Fibroblast of skin of right quadriceps (primary cell): ENCODE measurements at places on chromosomes 2 and 18.

GRCh38 chr2:28901202-28901601 lies 6.7 kb downstream of the WDR43 start:
- DNase-seq, result no peak

- DNase-seq, result no peak
These were observed 113.3 kb downstream of the MGAT5 start for GRCh38 chr2:134367213-134367612.

DNA sequence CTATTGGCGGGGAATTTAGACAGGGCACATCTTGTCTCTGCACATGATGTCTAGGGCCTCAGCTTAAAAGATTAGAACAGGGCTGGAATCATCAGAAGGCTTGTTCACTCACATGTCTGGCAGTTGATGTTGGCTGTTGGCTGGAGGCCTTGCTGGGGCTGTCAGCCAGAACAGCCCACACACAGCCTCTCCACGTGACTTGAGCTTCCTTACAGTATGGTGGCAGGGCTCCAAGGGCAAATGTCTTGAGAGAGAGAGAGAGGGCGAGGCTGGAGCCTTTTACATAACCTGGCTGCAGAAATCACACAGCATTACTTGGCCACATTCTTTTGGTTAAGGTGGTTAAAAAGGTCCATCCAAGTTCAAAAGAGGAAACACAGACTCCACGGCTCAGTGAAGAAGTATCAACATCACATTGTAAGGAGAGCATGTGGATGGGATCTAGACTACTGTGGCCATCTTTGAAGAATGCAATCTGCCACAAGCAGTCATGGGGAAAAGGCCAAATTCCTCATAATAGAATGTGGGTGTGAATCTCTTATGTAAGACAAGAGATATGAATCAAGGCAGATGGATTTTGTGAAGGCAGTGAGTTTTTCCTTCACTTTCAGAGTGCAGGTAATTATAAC lies 30.4 kb downstream of the SRSF7 start:
- peak; percentile 92 for DNase-seq

DNA sequence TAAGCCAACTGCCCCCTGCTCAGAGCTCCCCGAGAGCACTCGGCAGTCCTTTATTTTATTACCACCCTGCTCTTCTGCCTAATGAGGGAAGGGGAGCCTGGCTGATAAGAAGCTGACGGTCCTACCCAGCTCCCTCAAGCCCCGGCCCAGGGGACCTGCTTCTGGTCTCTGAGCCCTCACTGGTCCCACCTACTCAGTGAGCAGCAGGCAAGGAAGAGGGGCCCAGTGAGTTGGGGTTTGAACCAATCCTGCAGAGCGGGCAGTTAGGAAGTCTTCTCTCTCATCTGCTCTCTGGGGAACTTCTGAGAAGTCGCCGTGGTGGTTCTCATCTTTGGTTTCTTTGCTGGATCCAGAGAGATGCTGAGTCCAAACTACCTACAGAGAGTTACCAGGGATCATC lies 218.9 kb downstream of the NDUFA10 start:
- no peak for DNase-seq

DNA sequence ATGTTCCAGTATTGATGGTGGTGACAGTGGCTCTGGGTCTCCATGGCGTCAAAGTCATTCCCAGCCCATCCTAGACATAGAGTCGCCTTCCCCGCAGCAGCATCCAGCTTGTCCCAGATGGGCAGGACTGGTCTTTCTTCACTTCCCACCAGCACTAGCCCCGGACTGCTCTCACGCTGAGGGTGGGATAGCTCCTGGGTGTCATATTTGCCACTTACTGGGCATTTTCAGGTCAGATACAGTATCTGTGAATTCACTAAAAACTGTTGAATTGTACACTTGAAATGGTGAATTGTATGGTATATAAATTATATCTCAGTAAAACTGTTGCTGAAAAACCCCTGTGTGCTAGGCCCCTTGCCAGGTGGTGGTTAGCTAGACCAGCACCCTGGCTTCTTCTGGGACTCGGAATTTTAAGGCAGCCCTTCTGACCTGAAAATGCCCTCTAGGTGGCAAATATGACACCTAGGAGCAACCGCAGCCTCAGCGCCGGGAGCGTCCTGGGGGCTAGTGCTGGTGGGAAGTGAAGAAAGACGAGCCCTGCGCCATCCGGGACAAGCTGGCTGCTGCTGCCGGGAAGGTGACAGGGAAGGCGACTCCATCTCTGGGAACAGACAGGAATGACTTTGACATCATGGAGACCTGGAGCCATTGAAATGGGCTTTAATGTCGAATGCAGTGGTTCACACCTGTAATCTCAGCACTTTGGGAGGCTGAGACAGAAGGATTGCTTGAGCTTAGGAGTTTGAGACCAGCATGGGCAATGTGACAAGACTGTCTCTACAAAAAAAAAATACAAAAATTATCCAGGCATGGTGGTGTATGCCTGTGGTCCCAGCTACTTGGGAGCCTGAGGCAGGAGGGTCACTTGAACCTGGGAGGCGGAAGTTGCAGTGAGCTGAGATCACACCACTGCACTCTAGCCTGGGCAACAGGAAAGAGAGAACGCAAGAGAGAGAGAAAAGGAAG lies 56.2 kb downstream of the DDX1 start:
- DNase-seq, result no peak

DNA sequence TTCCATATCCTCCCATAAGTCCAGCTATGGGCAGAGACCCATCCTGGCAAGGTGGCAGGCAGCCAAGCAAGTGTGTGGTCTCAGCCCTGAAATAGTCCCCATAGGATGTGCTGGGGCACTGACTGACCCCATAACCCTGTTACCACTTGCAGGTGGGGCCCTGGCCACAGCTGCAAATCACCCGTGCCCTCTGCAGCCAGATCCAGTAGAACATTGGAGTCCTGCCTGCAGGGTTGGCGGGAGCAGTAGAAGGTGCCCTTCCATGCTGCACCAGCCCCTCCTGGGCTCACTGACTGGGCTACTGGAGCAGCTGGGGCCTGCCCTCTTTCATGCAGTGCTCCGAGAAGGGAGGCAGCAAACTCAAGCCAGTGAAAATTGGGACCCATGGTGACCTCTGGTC lies 112.6 kb upstream of the MCFD2 start:
- no peak for DNase-seq

- no peak for DNase-seq
These were observed 12.4 kb downstream of the NMI start for GRCh38 chr2:151277067-151277466.

DNA sequence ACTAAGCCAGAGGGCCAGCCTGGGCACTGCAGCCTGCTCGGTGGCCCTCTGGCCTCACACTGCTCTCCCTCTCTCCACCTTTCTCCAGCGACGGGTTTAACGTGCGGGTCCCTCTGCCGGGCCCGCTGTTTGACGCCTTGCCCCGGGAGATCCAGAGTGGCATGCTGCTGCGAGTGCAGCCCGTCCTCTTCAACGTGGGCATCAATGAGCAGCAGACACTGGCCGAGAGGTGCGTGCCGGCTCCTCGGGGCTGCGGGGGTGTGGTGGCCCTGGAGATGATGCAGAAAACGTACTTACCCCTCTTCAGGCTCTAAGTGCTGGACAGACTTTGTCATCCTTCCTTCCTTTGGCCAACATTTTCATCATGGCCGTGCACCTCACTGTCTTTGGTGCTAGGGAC lies 42.4 kb downstream of the COA5 start:
- no peak for DNase-seq

GRCh38 chr2:219228041-219228910 lies 1.2 kb downstream of the ATG9A start:
- no peak for DNase-seq

GRCh38 chr2:136750065-136750464 lies 15.3 kb upstream of the THSD7B start:
- no peak for DNase-seq

- DNase-seq, result no peak
These were observed 10.6 kb downstream of the POU3F3 start for GRCh38 chr2:104864280-104865095.

DNA sequence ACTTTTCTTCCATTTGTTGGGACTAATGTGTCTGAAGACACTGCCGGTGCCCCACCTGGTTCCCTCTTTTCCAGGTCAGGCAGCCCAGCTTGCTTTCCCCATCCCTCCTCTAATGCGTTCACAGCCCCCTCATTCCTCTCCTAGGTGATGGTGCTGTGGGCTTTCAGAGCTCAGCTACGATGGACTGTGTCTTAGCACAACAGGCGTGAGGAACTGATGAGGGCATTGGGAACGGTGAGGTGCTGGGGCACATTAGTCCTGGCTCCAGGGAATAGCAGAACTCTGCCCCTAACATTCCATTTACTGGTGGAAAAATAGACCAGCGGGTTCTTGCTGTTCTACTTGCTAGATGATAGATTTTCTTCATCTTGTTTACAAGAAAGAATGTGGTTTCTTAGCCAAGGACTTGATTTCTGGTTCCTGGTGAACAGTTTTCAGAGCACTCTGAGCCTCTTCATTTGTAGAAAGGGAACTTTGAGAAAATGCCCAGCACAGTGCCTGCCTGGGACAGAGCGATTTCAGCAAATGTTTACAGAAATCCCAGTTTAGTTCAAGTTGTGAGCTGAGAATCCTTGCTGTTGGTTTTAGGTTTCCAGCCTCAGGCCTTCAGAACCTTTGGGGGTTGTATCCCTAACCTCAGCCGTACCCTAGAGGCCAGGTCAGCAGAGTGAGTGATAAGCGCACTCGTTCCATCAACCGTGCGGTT lies 42.5 kb downstream of the LDLRAD4 start:
- no peak for DNase-seq

GRCh38 chr2:160306985-160307384 lies 106.9 kb upstream of the ITGB6 start:
- DNase-seq, result peak; percentile 92

DNA sequence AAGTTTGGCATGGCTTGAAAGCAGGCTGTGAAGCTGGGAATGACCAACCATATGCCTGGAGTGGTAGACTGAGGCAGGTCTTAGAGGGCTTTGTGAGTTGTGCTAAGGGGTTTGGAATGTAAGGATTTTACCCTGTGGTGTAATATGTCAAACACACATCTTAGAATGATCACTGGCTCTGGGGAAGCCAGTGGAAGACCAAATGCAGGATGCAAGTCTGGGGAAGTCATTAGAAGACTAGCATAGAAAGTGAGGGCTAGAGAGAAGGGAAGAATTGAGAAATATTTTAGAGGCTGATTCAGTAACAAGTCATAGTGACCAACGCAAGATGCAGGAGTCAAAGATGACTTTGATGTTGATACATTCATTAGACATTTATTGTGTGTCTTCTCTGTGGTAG lies 3.5 kb upstream of the FHOD3 start:
- peak; percentile 63 for DNase-seq

DNA sequence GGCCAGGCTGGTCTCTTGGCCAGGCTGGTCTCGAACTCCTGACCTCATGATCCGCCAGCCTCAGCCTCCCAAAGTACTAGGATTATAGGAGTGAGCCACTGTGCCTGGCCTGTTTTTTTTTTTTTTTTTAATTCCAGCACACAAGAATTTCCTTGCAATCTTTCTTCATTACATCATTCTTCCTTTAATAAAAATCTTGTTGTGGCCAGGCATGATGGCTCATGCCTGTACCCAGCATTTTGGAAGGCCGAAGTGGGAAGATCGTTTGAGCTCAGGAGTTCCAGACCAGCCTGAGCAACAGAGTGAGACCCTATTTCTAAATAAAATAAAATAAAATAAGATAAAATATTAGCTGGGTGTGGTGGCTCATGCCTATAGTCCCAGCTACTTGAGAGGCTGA lies 21.4 kb upstream of the PLEKHM3 start:
- DNase-seq, result peak; percentile 51

DNA sequence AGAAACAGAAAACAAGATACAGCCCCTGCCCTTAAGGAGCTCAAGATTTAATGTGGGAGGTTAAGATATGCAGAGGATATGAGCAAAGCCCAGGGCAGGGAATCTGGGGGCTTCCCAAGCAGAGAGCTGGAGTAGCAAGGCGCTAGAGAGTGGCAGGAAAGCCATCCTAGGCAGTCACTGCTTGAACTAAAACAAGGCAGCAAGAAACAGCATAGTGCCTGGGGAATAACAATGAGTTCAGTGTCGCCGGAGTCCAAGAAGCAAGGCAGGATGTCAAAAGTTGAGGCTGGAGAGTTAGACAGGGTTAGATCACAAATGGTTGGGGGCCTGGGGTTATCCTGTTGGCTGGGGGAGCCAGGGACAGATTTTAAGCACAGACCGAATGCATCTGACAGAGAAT lies 24.6 kb downstream of the CDH2 start:
- DNase-seq, result no peak

- DNase-seq, result no peak
These were observed 66.6 kb downstream of the MYOM1 start for GRCh38 chr18:3153107-3153704.

DNA sequence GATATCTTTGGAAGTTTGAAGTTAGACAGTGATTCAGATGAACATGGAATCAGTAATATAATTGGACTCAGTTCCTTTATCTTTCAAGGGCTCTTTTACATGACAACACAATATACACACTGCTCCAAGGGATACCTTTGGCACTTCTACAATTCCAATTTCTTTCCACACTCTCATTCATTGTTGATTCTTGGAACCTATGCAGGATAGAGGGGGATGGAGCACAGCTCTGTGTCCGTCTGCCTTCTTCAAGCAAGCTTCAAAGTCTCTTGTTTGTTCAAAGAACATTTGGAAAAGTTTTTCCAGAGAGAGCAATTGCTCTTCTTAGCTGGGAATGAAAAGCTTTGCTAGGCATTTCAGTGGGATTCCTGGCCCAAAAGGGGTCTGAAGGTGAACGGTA lies 276.2 kb upstream of the ZEB2 start:
- no peak for DNase-seq

DNA sequence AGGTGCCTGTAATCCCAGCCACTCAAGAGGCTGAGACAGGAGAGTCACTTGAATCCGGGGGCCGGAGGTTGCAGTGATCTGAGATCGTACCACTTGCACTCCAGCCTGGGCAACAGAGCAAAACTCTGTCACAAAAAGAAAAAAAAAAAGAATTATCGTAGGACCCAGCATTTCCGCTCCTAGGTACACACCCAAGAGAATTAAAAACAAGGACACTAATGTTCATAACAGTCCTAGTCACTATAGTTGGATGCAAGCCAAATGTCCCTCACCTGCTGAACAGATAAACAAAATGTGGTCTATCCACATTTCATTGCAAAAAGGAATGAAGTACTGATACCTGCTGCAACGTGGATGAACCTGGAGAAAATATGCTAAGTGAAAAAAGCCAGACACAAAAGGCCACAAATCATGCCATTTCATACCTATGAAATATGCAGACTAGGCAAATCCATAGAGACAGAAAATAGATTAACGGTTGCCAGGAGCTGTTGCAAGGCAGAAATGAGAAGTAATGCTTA lies 21.2 kb downstream of the ADRA2B start:
- no peak for DNase-seq

DNA sequence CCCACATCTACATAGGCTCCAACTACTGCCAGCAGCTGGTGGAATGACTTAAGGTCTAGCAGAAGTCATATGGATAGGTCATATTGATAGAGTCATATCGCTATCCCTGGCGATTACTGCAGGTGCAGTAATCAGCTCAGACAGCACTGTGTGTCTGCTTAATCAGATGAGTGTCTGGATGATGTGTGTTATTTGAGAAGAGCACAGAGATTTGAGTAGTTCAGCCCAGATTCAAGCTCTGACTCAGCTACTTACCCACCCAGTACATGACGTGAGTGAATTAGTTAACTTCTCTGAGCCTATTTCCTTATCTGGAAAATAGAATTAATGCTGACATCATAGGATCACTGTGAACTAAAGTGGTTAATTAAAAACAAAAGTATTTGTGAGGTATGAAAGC lies 78.9 kb downstream of the EHD3 start:
- DNase-seq, result peak; percentile 77

GRCh38 chr2:33158482-33159003 lies 211.8 kb downstream of the LTBP1 start:
- peak; percentile 85 for DNase-seq
